ENCODE measurements at places on chromosomes 5 and 9. TPM values are rescaled to one million over a fixed set of nuclear protein-coding genes. Genes with fewer than 3 reads are reported as not detected.

DNA sequence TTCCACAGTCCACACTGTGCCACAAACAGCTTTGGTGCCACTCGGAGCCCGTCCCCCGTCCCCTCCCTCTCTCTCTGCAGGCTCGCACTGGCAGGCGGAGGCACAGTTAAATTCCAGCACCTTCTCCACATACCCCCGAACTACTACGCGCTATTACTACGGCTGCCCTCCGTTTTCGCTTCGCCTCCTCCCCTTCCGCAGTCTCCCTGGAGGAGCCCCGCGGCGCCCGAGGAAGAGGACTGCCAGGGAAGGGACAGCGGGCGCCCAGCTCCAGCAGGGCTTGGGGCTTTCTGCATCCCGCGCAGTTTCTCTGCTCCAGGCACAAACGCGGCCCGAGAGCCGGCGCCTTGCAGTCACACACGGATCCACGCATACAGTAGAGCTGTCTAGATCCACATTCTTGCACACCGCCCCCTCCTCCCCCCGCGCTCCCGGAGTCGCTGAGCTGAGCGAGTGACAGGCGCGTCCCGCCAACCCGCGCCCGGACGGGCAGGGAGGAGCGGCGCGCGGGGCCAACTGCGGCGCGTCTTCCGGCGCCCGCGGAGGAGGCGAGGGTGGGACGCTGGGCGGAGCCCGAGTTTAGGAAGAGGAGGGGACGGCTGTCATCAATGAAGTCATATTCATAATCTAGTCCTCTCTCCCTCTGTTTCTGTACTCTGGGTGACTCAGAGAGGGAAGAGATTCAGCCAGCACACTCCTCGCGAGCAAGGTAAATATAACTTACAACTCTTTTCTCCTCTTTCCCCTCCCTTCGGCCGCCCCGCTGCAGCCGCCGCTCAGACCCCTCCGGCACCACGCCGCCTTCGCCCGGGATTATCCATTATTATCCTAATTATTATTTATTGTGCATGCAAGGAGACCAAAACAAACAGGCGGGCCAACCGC lies at the start of gene SMARCA2:
SMARCA2 (plus strand) TSS at position 652 of the 885 bp plus-strand sequence. CDS start 13,676 bp downstream, outside the sequence.
- peaks cover 35% of the 10 kb centered on the region for H3K4me1 ChIP-seq
- H3K36me3 ChIP-seq, result no peaks in the 10 kb centered on the region
- H3K4me3 ChIP-seq, result peak within 1 kb of the TSS; percentile 60
- peak; percentile 87 for DNase-seq
- H3K27ac ChIP-seq, result peak within 1 kb of the TSS; percentile 97

GRCh38 chr5:55222092-55222984 lies 4.8 kb downstream of the MCIDAS start:
- peaks cover 12% of the 10 kb centered on the region for H3K4me1 ChIP-seq
- no peak for DNase-seq
- H3K4me3 ChIP-seq, result no peak overlapping the region
- H3K36me3 ChIP-seq, result no peaks in the 10 kb centered on the region
- H3K27ac ChIP-seq, result no peak overlapping the region

DNA sequence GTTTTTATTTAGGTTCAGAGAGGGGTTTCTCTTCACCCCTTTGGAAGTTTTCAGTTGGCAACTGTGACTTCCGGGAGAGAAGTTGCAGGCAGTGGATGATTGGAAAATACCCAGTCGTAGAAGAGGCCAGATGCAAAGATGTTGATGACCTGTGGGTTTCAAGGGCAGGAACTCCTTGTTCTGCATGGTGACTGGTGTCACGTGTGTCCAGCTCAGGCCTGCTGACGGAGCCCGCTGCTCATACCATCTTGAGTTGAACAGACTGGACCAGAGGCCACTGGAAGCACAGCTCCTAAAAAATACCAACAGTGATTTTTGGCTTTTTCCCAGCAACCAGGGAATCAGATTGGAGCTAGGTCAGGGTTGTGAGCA lies 243.9 kb upstream of the KLF4 start:
- DNase-seq, result no peak
- H3K27me3 ChIP-seq, result no peaks in the 10 kb centered on the region
- H3K27ac ChIP-seq, result peak overlapping the region; percentile 89
- no peak overlapping the region for H3K4me3 ChIP-seq

- no peaks in the 10 kb centered on the region for H3K36me3 ChIP-seq
- H3K27me3 ChIP-seq, result no peaks in the 10 kb centered on the region
- H3K4me1 ChIP-seq, result no peaks in the 10 kb centered on the region
- no peak overlapping the region for H3K4me3 ChIP-seq
Observed at GRCh38 chr5:26881901-26882300, 156.5 kb downstream of the CDH9 start.

DNA sequence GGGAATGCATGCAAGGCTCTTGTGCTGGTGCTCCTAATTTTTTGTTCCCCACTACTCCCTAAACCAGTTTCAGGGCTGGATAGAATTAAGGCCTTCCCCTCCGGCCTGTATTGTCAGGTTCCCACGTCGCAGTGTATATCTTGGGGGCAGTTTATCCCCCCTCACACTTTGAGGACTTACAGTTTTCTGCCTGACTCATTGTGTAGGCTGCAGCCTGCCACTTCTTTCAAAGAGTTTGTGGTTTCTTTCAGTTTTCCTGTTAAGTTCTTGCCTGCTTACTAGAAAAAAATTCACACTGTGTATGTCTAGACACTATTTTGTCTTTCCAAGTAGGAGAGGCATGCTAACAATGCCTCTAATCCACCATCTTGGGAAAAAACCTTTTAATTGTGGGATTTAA lies 28.4 kb upstream of the BTNL3 start:
- no peak overlapping the region for H3K4me3 ChIP-seq
- no peak overlapping the region for H3K27ac ChIP-seq
- no peaks in the 10 kb centered on the region for H3K27me3 ChIP-seq
- H3K4me1 ChIP-seq, result no peaks in the 10 kb centered on the region

DNA sequence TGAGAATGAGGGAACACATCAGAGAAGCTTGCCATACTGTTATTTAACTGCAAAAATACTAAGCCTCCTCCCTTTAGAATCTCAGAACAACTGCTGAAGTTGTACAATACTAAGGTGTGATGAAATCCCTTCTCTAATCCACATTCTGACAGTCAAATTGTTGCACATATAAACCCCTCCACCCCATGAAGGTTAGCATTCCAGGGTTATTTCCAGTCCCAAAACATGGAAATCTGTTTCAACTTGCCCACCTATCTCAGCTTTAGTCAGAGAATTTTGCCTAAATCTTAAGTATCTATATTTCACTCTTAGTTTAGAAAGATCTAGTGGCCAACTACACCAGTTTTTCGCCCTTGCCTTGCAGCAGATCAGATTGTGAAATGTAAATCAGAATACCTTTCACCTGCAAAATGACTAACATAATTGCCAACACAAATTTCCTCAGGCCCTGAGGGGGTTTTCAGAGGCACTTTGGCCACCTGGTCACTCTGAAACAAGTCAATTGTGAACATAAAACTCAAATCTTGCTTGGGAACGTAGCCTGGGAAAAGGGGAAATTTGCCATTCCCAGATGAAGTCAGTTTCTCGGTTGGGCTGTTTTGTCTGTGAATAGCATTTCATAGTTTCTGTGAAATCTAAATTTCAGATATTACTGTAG lies 93.9 kb downstream of the EFNA5 start:
- DNase-seq, result no peak
- peak overlapping the region; percentile 66 for H3K27ac ChIP-seq
- peaks cover 60% of the 10 kb centered on the region for H3K4me1 ChIP-seq
- no peaks in the 10 kb centered on the region for H3K27me3 ChIP-seq
- H3K36me3 ChIP-seq, result no peaks in the 10 kb centered on the region

- no peaks in the 10 kb centered on the region for H3K4me1 ChIP-seq
- H3K4me3 ChIP-seq, result no peak overlapping the region
- H3K27me3 ChIP-seq, result no peaks in the 10 kb centered on the region
- H3K36me3 ChIP-seq, result no peaks in the 10 kb centered on the region
Observed at GRCh38 chr9:90037146-90037797, 432.5 kb downstream of the GADD45G start.

- H3K27me3 ChIP-seq, result no peaks in the 10 kb centered on the region
- H3K4me3 ChIP-seq, result no peak overlapping the region
- no peaks in the 10 kb centered on the region for H3K36me3 ChIP-seq
- DNase-seq, result no peak
Observed at GRCh38 chr5:42579320-42579719, 156.1 kb downstream of the GHR start.

- H3K27me3 ChIP-seq, result no peaks in the 10 kb centered on the region
- H3K4me1 ChIP-seq, result peaks cover 6% of the 10 kb centered on the region
- H3K27ac ChIP-seq, result no peak overlapping the region
- H3K4me3 ChIP-seq, result no peak overlapping the region
- no peaks in the 10 kb centered on the region for H3K36me3 ChIP-seq
Observed at GRCh38 chr5:368183-369084, 46.9 kb downstream of the AHRR start.

The IL17B gene
- 2.0 TPM for total RNA-seq
